Stimulated activated CD4-positive, alpha-beta T cell treated with anti-CD3 and anti-CD28 coated beads, Interleukin-12 subunit alpha, Interleukin-12 subunit beta, amount 100 ng/mL, for 48 hours (primary cell): ENCODE measurements at places on chromosomes 11 and 22.

GRCh38 chr11:129803533-129803932, 12.1 kb upstream of the TMEM45B start:
- no peak for DNase-seq

- DNase-seq: no peak
These were observed 5.0 kb upstream of the CCDC81 start for GRCh38 chr11:86369668-86370067.

- DNase-seq: no peak
These were observed 717.9 kb downstream of the OPCML start for GRCh38 chr11:132814410-132814809.

DNA sequence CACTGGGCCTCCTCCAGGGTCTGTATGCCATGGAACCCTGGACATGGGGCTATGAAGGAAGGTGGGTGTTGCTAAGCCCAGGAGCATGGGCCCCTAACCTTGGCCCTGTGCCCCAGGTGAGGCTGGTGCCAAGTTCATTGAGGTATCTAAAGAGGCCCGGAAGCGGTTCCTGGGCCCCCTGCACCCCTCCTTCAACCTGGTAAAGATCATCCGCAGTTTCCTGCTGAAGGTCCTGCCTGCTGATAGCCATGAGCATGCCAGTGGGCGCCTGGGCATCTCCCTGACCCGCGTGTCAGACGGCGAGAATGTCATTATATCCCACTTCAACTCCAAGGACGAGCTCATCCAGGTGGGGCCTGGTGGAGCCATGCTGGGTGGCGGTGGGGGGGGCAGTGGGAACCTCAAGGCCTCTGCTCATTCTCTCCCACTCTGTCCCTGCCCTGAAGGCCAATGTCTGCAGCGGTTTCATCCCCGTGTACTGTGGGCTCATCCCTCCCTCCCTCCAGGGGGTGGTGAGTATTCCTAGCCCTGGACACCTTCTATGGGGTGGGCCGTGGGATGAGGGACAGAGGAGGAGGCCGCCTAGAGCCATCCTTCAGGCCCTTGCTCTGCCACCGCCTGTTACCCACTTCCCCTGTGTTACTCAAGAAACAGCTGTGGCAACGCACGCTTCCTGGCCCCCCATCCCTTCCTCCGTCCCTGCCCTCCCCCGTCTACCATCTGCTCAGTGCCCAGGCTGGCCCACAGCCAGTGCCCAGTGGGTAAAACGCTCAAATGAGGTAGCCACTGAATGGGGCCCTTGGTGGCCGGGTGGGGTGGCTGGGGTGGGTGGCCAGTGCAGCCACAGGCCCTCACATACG, 3.0 kb downstream of the PNPLA2 start:
- no peak for DNase-seq

GRCh38 chr22:23894710-23895598, 771 bp downstream of the MIF start:
- DNase-seq: peak; percentile 76

GRCh38 chr11:75330291-75330690, 21.2 kb downstream of the ARRB1 start:
- no peak for DNase-seq

GRCh38 chr11:124898711-124899110, 1.0 kb upstream of the ROBO4 start:
- no peak for DNase-seq

DNA sequence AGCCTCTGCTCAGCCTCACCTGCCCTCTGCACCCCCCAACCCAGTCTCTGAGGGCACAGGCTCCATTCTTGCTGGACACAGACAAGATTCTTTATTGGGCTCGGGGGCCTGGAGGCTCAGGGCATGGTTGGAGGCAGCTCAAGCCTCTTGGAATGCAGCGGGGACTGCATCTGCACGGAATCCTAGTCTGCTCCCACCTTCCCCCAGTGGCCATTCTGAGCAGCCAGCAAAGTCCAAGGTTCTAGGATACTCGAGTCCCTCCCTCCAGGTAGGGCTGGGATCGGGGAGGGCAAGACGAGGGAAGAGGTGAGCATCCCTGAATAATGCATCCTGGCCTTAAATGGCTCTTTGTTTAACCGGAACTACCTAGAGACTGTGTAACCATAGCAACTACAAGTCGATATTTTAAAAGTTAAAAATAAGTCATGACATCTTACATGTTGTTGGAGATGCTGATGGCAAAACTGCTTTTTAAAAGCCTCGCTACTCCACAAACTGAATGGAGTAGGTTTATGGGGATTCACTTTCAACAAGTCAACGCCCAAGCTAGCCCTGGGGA, 10.7 kb upstream of the IGSF22 start:
- no peak for DNase-seq

- DNase-seq: no peak
These were observed 1.1 kb upstream of the CNGA4 start for GRCh38 chr11:6237761-6238302.

GRCh38 chr22:27879923-27880322, 39.1 kb downstream of the PITPNB start:
- no peak for DNase-seq

DNA sequence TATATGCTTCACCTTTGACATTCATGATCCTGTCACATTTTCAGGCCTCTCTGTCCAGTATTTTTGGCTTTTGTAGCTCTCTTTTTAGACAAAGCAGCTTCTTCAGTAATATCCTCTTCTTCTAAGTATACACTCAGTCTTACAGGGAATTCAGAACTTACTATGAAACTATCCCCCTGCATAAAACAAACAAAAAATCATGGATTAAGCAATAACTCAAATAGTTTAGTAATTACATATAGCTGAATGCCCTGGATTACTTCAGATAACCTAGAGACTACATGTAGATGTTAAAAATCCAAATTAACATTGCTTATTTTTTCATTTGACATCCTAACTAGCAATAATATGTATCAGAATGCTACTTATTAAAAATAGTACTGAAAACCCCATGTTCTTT, 5.2 kb downstream of the TAF1D start:
- no peak for DNase-seq

- DNase-seq: no peak
These were observed 15.1 kb downstream of the MYEOV start for GRCh38 chr11:69308936-69309615.

DNA sequence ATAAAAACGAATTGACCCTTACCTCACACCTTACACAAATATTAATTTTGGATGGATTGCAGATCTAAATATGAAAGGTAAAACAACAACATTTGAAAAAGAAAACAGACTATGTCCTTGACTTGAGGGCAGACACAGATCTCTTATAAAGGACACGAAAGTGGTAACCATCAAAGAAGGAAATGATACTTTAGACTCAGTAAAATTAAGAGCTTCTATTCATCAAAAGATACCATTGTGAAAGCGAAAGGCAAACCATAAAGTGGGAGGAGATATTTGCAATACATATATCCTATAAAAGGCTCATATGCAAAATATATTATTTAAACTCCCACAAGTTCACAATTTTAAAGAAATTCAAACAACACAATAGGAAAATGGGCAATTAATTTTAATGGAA, 5.0 kb downstream of the HEPACAM start:
- no peak for DNase-seq

DNA sequence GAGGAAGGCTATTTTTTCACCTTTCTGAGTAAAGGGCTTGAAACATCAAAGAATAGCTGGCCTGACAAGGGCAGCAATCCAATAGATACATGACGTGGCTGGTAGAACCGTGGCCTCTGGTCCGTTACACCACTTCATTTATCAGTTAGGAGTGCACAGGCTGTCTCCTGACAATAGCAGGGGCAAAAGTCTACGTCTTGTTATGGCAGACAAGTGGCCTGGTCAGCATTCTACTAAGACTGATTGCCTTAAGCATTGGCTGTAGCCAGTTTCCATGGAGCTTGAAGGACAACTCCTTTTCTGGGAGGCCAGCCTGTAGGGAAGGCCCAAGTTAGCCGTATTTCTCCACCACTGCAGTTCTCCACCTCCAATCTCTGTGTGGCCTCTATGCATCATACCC, 9.2 kb upstream of the GDPD4 start:
- DNase-seq: no peak

DNA sequence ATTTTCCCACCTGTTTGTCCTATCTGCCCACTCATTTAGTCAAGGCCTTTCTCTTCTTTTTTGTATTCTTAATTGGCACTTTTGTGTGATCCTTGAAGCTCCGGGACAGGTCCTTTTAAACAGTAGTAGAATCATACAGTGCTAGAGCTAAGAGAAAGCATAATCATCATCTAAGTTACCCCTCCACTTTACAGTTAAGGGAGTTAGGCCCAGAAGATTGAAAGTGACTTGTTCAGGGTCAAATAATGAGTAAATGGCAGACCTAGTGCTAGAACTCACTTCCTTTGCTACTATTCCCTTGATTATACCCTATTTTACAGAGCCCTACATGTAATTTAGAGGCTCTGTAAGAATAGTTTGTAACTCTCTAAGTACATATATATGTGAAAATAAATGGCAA, 2.5 kb downstream of the USP47 start:
- DNase-seq: no peak

DNA sequence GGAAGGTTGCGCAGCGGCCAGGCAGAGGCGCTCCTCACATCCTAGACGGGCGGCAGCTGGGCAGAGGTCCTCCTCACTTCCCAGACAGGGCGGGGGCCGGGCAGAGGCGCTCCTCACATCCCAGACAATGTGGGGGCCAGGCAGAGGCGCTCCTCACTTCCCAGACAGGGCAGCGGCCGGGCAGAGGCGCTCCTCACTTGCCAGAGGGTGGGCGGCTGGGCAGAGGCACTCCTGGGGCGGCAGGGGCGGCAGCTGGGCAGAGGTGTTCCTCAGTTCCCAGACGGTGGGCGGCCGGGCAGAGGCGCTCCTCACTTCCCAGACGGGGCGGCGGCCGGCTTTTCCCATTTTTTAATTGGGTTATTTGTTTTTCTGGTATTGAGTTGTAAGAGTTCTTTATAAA, 20.2 kb upstream of the PTS start:
- DNase-seq: no peak

DNA sequence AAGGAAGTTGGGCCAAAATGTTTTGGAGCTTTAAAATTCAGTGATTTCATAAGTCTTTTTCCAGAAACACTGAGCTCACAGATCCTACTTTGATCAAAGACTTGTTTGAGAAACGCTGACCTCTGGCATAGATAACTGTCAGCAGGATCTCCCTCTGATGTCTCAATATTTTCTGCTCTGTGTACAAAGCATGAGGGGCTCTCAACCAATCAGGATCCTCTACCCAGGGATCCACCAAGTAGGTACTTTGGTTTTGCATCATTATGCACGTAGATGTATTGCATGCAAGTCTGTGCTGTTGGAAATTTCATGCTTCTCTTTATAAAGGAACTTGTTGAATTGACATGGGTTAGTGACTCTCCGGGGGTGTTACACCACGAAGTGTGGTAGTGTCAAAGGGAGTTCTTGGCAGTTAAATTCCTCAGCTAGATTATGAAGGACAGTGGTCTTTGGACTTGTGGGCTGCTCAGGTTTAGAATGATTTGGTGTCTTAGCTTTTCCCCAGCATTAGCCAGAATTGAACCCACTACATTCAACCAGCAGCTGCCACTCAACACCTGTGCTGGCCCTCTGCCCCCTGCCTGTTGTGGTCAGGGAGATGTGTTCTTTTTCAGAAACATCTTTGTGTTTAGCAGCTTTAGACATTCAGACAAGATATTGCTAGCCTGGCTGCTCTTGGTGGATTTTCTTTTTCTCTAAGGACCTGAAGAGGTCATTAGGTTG, 1.7 kb upstream of the DIXDC1 start:
- DNase-seq: no peak

- DNase-seq: no peak
These were observed 141.9 kb downstream of the CSNK2A3 start for GRCh38 chr11:11211186-11211585.

- DNase-seq: no peak
These were observed 26.3 kb upstream of the HMGXB4 start for GRCh38 chr22:35230839-35231584.

DNA sequence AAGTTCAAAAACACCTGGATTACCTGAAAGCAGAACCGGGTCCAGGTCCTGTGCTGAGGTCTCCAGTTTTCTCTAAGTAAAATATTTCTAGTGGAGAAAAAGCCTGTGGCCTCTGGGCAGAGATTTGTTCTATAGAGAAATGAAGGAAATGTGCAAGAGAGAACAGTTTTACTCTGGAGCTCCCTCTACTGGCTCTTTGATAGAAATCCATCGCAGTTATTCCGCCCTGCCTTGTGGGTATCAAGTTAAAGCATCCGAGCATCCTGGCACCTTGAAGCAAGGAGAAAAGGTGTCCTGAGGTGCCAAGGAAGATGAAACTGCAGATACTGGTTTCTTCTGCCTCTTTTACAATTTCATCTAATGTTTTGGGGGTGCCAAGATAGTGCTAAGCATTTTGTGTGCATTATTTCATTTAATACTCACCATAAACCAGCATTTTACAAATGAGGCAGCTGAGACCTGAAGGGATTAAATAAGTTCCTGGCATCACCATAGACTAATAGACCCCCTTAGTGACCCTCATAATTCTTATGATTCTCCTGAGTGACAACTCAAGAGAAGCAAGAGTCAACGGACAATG, 113.1 kb upstream of the HSD17B12 start:
- no peak for DNase-seq

GRCh38 chr11:8688414-8689362, 6.1 kb downstream of the RPL27A start:
- peak; percentile 86 for DNase-seq

- no peak for DNase-seq
These were observed 302.4 kb downstream of the MN1 start for GRCh38 chr22:27499121-27499520.

DNA sequence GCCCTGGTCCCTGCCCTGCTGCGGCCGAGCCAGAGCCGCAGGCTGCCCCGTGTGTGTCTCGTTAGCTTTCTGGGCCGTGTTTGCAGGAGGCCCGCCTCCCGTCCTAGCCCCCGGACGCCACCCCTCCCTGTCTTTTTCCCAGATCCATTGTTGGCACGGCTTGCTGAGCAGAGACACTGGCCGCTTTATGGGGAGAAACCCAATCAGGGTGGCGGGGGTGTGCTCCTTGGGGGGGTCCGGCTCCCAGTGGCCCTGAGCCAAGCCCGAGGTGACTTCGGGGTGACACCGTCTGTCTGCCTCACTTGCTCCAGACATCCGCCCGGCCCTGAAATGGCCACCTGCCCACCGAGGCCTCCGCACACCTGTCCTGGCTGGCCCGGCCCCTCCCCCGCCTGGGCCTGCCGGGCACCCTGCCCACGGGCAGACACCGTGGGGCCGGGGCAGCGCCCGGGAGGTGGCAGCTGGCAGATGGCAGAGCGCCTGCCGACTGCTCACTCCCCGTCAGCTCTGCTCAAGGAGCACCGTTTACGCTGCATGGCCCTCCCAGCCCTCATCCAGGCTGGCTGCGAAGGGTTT, 43.1 kb upstream of the PPARA start:
- DNase-seq: no peak

DNA sequence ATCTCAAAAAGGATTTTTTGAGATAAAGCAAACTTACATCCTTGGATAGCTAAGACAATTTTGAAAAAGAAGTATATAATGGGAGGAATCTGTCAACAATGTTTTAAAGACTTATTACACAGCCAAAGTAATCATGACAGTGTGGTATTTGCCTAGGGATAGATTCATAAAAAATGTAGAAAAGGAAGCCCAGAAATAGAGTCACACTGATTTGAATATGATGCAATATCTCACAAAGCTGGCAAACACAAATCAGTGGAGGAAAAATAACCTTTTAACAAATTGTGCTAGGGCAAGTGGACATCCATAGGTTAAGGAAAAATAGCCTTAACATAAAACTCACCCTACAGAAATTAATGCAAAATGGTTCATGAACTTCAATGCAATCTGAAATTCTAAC, 6.0 kb downstream of the XKR3 start:
- no peak for DNase-seq

GRCh38 chr11:111722501-111722900, 43.7 kb downstream of the PPP2R1B start:
- DNase-seq: no peak
